ENCODE measurements at places on chromosomes 16 and 17.

- no peak for DNase-seq
These were observed 85.1 kb downstream of the ZZEF1 start for GRCh38 chr17:4057731-4058130.

DNA sequence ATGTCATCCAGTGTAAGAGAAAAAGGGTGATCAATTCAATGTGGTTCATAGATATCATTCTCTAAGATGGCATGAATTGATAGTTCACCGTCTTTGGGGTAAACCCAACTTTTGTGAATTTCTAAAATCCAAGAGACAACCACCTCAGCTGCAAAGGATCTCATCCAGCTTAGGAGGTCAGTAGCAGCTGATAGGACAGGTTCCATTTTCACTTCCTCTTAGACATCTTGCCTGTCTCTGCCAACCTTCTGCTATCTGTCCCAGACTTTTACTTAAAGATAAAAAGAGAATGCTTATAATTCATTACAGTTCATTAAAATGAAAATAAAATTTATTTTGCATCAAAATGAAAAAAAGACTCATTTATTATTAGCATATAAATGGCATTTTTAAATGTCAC lies 468.2 kb downstream of the XYLT1 start:
- DNase-seq, result no peak

DNA sequence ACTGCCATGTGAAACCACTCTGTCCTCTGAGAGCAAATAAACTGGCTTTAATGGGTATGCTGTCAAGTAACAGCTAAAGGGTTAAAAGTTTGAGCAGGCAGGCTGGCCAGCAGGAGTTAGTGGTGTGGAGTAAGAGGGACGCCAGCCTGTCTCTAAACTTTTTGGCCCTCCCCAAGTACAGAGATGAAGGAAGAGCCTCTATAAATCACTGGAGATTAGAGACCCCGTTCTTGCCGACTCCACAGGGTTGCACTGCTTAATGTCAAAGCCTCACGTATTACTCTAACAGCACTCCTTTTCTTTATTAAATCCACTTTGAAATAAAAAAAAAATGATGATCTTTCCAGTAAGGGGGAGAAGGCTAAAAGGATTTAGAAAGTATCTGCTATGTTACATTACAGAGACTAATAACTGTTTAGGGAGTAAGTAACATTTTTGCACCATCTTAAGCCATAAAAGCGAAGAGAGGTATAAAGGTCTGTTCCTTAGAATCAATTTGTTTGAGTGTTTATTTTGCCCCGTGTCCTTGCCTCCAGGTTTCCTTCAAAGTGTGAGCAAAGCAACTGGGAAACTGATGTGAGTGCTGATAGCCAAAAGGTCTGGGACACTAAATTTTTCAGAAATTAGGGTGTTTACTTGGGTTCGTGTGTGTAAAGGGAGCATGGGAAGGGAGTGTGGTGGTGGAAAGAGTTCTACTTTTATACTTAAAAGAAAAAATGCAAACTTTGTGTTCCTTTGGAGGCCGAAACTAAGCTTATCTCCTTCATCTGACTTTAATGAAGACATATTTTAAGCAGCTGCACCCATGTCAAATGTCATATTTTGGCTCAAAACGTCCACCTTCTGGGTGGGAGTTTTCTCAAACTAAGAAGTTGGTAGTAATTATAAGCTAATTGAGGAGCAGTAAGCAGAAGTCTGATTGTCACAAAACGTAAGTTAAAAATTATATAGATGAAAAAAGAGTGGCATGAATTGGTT lies 109.9 kb upstream of the TBX2 start:
- DNase-seq, result no peak

DNA sequence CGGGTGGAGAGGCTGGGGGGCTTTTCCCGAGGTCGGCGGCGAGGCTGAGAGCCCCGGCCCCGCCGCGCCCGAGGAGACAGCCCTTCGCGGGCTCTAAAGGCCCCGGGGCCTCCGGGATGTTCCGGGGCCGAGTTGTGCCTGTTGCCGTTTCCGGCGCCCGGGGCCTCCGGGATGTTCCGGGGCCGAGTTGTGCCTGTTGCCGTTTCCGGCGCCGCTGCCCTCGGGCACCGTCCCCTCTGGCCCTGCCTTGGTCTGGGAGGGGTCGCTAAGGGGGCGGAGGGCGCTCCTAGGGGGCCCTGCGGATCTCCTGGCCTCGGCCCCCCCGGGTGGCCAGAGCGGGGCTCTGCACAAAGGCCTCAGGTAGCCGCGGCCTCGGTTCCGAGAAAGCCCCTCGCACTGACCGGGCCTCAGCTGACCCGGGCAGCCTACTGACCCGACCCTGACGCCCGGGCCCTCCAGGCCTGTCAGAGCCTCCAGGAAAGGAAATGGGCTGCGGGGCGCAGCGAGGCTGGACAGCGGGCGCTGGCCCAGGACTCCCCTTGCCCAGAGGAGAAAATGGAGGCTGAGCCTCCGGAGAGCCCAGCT lies 24.2 kb downstream of the ACTG1 start:
- DNase-seq, result no peak

- no peak for DNase-seq
These were observed 77.5 kb downstream of the KANSL1 start for GRCh38 chr17:46115699-46116098.

DNA sequence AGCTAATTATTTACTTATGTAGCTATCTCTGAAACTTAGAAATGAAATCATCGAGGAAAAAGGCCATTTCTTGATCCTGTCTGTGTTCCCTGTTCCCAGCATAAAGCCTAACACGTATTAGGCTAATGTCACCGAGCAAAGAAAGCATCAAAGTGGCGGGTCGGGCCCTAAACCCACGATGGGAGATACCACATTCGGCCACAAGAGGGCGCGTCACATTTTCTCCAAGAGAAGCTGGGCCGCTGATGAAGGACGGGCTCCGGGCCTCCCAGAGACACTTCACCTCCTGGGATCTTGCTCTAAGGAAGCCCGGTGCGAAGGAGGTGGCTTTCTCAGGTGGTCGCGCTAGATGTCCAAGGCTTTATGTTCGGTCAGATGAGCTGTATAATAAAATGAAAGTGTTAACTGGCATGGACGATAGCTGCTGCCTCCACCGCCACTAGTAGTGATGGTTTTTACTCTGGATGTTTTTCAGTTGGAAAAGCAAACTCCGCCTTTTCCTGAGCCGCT lies 853 bp upstream of the PDK2 start:
- no peak for DNase-seq

DNA sequence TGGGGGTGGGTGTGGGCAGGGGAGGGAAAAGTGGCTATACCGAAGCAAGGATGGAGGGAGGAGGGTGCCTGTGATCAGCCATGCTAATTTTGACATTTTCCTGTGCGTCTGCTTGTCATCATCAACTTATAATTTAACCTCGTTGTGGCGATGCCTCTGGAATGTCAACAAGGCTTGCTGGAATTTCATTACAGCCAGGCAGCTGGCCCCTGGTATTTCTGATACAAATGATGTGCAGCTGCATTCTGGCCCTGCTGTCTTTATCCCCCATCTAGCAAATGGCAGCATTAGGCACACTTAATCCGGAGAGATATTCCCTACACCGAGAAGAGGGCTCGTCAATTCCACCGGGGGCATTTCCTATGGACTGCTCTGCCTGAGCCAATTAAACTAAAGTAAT lies 278.3 kb upstream of the CCL2 start:
- DNase-seq, result no peak

- DNase-seq, result no peak
These were observed 700 bp downstream of the CCDC43 start for GRCh38 chr17:44688675-44689476.

GRCh38 chr17:76737676-76738467 lies at the start of gene MFSD11:
Gene MFSD11, plus strand, starts transcription at chr17:76738119. Its CDS starts 234 bp downstream, at chr17:76738353.
- no peak for DNase-seq

GRCh38 chr16:23357761-23358290 lies 55.7 kb downstream of the SCNN1B start:
- DNase-seq, result no peak

GRCh38 chr16:35182043-35182677 lies 1722.7 kb downstream of the TP53TG3F start:
- DNase-seq, result no peak

GRCh38 chr16:25066426-25066746 lies 45.2 kb upstream of the LCMT1 start:
- DNase-seq, result no peak

- no peak for DNase-seq
These were observed 47.7 kb downstream of the ZFHX3 start for GRCh38 chr16:73000020-73000906.

- DNase-seq, result no peak
These were observed 4.0 kb upstream of the SCRN2 start for GRCh38 chr17:47844814-47845715.

GRCh38 chr17:17739388-17740066 lies 58.3 kb downstream of the RAI1 start:
- DNase-seq, result no peak

- no peak for DNase-seq
These were observed 1.6 kb upstream of the PKMYT1 start for GRCh38 chr16:2981899-2982250.

- DNase-seq, result no peak
These were observed 430 bp downstream of the HAPSTR1 start for GRCh38 chr16:9091867-9092281.

DNA sequence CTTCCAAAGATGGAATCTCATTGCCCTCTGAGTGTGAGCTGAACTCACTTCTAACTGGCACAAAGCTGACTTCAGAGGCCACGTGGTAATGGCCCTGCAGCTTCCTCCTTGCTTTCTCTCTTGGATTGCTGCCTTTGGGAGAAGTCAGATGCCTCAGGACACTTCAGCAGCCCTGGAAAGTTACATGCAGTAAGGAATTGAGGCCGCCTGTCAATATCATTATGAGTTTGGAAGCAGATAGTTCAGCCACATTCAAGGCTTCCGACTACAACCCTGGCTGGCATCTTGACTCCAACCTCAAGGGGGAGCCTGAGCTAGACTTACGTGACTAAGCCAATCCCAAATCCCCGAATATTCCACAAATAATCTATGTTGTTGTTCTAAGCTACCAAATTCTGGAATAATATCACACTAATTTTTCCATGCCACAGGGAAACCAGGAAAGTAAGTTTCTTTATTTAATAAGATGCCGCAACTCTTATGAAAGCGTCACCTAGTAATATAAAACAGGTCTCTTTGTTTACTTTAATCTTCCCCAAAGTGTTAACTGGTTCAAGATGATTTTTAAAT lies 13.6 kb downstream of the CEP20 start:
- DNase-seq, result no peak

DNA sequence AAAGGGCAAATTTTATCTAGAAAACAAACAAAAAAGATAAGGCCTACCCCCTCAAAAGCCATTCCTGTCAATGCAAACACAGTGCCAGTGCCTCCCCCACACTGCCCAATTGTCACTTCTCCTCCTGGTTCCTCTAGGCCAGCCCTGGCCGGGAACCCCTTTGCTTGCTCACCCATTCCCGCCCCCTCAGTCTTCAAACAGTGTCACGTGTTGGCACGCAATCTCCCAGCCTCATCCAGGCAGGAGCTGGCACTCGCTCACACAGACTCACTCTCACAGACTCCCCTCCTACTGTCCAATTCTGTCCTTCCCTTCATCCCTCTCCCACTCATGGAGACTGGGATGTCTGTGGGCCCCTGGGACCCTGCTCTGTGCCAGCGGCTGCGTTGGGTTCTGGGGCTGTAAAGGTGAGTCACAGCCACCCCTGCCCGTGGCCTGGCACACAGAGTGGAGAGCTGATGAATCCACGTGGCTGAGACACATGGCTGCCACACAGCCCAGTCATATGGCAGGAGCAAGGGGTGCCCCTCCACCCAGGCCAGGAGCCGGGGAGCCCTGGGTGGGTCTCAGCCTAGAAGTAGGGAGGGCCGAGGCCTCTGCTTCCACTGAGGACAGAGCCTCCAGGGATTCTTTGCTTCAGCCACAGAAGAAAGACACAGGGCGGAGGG lies 54.8 kb downstream of the VAC14 start:
- no peak for DNase-seq

- no peak for DNase-seq
These were observed 4.8 kb upstream of the ERCC4 start for GRCh38 chr16:13915033-13915635.

DNA sequence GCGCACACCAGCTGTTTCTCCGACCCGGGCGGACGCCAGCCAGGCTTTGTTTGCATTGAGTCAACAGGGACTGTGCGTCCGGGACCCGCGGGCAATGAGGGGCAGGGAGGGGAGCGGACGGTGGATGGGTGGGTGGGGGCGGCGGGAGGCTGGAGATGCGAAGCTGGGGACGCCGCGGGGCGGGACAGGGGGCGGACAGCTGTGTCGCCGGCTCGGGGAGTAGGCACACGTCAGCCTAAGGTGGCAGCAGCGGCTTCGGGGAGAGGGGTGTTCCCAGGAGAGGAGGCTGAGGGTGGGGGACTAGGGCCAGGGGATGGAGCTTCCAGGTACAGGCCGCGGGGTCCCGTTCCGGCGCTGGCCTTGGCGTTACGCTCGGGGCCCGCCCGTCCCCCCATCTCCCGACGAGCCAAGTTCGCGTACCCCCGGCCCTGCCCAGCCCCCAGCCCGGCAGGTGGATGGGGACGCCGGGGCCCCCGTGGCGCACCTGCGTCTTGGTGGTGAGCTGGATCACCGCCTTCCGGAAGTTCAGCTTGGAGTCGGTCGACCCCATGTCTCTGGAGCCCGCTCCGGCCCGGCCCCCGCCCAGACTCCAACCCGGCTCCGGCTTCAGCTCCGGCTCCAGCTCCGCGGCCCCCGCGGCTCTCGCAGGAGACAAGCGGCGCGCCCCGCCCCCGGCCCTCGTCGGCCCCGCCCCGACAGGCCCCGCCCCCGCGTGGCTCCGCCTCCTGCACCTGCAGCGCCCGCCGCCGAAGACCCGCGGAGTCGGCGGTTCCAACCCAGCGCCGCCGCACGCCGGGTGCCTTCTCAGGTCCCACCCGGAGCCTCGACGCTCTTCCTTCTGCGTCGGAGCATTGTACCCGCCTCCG lies at the start of gene HID1:
Gene HID1 (minus strand): TSS at position 653 of the 866 bp plus-strand sequence. CDS start 103 bp downstream, at position 550.
- DNase-seq, result no peak

DNA sequence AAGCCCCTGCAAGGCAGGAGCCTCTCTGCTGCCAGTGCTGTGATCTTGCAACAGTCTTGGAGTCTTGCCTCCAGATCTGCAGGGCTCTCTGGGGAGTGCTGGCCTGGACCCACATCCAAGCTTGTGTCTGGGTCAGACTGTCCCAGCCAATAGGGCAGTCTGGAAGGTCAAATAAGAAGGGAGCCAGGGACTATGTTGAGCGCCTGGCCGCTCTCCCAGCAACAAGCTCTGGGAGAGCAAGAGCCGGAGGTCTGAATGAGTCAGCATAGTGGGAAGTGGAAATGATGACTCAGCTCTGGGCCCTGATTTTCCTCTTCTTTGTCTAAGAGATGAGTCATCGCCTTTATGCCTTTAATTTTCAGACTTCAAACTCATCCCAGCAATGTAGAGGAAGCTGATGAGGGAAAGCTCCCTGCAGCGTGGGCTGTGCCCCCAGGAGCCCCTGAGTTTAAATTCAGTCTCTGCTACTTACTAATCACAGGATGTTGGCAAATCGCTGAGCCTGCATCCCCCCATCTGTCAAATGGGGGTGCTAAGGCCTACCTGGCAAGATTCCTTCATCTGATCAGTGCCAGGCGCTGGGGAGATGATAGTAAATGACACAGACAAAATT lies 43.6 kb upstream of the HAPSTR1 start:
- peak; percentile 85 for DNase-seq
